Stromal cell of bone marrow (primary cell): ENCODE measurements at places on chromosomes 11 and 22.

DNA sequence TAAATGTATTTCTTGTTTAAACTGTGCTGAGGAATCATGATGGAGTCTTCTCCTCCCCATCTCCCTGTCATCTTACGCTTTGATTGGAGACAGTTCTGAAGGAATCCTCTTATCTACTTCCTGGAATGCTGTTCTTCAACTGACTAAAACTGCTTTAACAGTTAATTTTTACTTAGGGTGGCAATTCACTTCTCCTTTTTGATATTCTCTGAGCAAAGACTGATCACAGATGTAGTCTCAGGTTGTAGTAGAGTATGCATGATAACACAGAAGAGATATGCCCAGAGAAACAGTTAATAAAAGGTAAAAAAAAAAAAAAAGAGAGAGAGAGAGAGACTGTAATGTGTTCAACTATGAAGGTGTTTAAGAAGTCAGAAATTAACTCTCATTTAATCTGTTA, 1.4 kb upstream of the CASP5 start:
- no peak for DNase-seq

DNA sequence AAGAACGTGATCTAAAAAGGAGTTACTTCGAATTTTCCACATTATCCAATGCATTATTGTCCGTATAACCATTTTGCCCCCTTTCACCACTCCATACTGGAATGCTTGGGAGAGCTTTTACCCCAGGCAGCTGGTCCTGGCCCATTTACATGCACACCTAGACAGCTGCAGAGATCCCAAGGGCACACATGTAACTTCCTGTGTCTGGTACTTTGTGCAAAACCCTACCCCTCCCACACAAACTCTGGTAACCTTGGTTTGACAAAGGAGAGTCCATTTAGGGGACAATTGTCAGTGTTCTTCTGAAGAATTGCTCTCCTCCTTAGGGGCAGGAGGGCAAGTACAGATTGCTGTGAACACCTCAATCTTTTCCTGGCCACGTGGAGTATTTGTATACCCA, 57.3 kb upstream of the SORL1 start:
- DNase-seq = no peak

GRCh38 chr22:36743011-36743410, 32.9 kb downstream of the IFT27 start:
- DNase-seq = no peak

GRCh38 chr11:75577207-75577606, 15.2 kb downstream of the SERPINH1 start:
- no peak for DNase-seq

- no peak for DNase-seq
Measured at GRCh38 chr11:11311169-11311568, 41.9 kb downstream of the CSNK2A3 start.

DNA sequence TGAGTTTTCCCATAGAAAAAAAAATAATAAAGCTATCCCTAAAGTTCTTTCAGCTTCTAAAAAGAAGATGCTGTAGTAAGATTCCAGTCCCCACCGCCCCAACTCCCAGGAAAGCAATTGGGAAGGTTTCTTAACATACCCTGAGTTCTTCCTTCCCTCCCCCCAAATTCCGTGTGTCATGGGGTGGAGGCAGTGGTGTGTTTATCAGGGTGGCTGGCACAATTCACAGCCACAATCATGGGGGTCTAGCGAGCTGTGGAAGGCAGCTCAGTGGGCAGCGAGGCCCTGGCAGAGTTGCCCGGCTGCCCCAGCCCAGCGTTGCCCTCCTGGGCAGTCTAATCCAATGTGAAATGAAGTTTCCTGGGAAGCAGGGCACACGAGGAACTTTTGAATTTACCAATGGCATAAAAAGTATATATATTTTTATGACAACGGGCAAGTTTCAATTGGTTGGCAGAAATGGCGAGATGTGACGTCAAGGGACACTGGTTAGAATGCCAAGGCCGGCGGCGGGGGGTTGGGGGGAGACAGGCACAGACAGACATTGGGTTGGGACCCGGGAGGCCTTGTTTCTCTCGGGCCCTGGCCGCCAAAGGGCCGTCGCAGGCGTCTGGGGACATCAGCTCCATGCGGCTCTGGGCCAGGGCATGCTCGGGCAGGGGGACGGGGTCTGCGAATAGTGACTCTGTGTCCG, 80.7 kb upstream of the PPARA start:
- peak; percentile 89 for DNase-seq

GRCh38 chr11:33478111-33478573, 221.0 kb downstream of the HIPK3 start:
- DNase-seq = no peak

DNA sequence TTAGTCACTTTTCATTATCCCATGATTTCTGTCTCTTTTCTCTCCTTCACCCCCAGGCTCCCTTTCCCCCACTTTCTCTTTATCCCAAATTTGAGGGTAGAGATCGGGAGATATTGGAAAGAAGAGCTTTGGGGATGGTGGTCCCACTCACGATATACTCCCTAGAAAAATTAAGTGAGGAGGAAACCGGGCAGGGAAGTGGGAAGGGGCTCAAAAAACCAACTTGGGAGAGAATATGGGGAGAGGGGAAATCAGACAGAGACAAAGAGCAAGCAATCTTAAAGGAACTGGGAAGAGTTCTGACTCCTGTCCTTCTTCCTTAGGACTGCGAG, 941 bp upstream of the DCHS1 start:
- DNase-seq = no peak

DNA sequence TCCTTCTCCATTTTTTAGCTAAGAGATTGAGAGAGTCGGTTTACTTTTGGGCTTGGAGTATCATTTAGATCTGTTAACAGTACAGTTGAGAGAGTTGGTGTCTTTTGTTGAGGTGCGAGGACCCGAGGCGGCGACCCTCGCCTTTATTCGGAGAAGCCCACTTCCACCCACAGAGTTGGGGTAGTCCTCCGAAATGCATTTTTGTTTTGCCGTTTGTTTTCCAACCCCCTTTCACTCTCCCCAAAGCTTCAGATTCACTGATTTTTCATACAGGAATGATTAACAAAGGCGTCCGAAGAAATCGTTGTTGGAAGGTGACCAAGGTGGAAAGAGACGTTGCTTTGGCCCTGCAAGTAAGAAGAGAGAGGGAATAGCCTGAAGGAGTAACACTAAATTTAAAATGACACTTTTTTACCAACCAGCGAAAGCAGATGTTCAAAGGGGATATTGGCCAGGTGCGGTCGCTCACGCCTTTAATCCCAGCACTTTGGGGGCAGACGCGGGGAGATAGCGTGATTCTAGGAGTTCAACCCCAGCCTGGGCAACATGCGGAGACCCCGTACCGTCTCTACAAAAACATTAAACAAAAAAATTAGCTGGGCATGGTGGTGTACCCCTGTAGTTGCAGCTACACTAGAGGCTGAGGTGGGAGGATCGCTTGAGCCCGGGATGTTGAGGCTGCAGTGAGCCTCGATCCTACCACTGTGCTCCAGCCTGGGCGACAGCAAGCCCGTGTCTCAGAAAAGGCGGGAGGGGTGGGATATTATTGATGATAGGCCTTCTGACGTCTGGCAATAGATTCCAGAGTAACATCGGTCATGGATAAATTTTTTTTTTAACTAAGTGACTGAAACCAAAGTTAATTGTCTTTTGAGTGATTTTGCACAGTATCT, 899 bp upstream of the RAB30 start:
- no peak for DNase-seq

- DNase-seq = no peak
Measured at GRCh38 chr11:64146036-64146955, 19.6 kb downstream of the MACROD1 start.
